ENCODE measurements at places on chromosomes 13 and 19. TPM values are rescaled to one million over a fixed set of nuclear protein-coding genes. Genes with fewer than 3 reads are reported as not detected.

Gene MAP4K1
- total RNA-seq, result 243 TPM

Gene MLNR
- total RNA-seq, result not detected

Gene IGFL3
- total RNA-seq, result not detected

Gene SMIM17
- not detected for total RNA-seq

Gene ZFP30
- 7.7 TPM for total RNA-seq

Gene CGB2
- total RNA-seq, result not detected

Gene VSTM2B
- total RNA-seq, result not detected

Gene CEACAM20
- total RNA-seq, result not detected

Gene LAMP1
- total RNA-seq, result 112 TPM

Gene KCNJ14
- total RNA-seq, result 2.8 TPM

Gene NOVA2
- not detected for total RNA-seq

Gene ISOC2
- total RNA-seq, result 7.8 TPM

Gene ERICH6B
- not detected for total RNA-seq

Gene CCNA1
- not detected for total RNA-seq

Gene HIF3A
- total RNA-seq, result 0.26 TPM

Gene ZNF562
- 21.7 TPM for total RNA-seq

Gene EVI5L
- 15.1 TPM for total RNA-seq

Gene FXYD3
- 0.79 TPM for total RNA-seq

Gene ZNF571
- total RNA-seq, result 9.0 TPM

Gene SIGLEC8
- total RNA-seq, result not detected

Gene STK11
- 111 TPM for total RNA-seq
